Thymus (tissue), 14 donors: ENCODE measurements at places on chromosomes 6 and 20. TPM values are rescaled to one million over a fixed set of nuclear protein-coding genes. Genes with fewer than 3 reads are reported as not detected.

DNA sequence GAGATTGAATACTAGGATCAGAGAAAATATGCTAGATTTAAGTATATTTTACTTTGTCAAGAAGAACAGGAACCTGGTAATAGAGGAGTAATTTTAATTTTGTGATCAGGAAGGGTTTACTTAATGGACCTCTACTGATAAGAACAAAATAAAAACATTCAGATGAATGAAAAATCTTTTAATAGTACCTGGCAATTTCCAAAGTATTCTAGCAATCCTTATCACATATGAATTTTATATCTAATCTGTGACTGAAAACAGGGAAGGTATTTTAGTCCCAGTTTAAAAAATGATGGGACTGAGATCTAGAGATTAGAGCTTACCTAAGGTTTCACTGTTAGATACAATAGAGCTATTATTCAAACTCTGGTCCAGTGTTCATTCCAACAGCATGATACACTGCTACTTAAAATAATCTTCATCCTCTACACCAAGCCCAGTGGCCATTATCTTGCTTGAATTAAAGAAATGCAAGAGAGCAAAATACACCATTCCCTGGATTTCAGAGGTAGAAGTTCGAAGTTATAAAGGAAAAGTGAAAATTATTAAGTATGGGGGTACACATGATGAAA lies 13.5 kb downstream of the SLC17A5 start:
- H3K27ac ChIP-seq = no peak overlapping the region
- peaks cover 5% of the 10 kb centered on the region for H3K36me3 ChIP-seq
- no peak overlapping the region for H3K4me3 ChIP-seq
- H3K4me1 ChIP-seq = no peaks in the 10 kb centered on the region
- no peak for DNase-seq
- no peaks in the 10 kb centered on the region for H3K27me3 ChIP-seq

Gene GTSF1L
- total RNA-seq = 0.14 TPM

Gene WFDC13
- not detected for total RNA-seq

Gene TGM3
- 0.28 TPM for total RNA-seq

- no peaks in the 10 kb centered on the region for H3K27me3 ChIP-seq
- no peaks in the 10 kb centered on the region for H3K4me1 ChIP-seq
- no peak for DNase-seq
- H3K4me3 ChIP-seq = no peak overlapping the region
- H3K36me3 ChIP-seq = no peaks in the 10 kb centered on the region
Measured at GRCh38 chr6:118016532-118016931, 109.5 kb downstream of the SLC35F1 start.

DNA sequence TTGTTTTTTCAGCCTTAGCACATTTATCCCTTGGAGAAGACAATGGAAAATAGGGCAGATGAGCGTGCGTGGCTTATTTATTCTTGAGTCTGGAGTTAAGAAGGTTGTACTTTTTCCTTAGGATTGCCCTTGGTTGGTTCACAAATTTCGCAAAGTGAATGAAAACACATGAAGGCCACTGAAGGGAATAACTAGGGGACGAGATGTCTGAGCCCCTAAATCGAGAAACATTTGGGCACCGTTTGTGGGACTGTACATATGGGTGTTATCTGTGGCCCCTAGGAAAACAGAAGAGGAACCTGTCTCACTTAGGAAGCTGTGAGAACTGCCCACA lies 19.4 kb upstream of the TRIM27 start:
- DNase-seq = no peak
- no peak overlapping the region for H3K27ac ChIP-seq
- no peaks in the 10 kb centered on the region for H3K36me3 ChIP-seq
- H3K27me3 ChIP-seq = peaks cover 47% of the 10 kb centered on the region
- no peak overlapping the region for H3K4me3 ChIP-seq

- H3K36me3 ChIP-seq = no peaks in the 10 kb centered on the region
- H3K27ac ChIP-seq = no peak overlapping the region
- no peaks in the 10 kb centered on the region for H3K4me1 ChIP-seq
- H3K4me3 ChIP-seq = no peak overlapping the region
- DNase-seq = no peak
Measured at GRCh38 chr6:97726378-97726777, 443.4 kb upstream of the MMS22L start.

GRCh38 chr6:55512904-55513303 lies 66.1 kb downstream of the HMGCLL1 start:
- no peaks in the 10 kb centered on the region for H3K36me3 ChIP-seq
- no peaks in the 10 kb centered on the region for H3K27me3 ChIP-seq
- no peak overlapping the region for H3K27ac ChIP-seq

DNA sequence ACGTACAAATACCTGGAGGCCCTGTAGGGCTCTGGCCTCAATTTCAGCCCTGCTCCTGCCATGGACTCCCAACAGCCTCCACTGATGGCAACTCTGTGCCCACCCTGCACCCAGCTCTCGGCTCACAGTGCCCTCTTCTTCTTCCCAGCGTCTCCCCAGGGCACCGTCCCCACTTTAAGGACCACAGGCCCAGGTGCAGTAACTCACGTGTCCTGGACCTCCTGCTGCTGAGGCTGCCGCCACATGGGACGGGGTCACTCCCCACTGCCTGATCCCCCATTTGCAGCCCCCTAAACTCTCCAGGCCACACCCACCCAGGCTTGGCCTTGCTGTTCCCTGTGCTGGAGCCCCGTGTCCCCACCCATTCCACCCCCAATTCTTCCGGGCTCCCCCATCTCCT lies 223.4 kb downstream of the PREX1 start:
- DNase-seq = no peak
- no peaks in the 10 kb centered on the region for H3K27me3 ChIP-seq
- H3K36me3 ChIP-seq = no peaks in the 10 kb centered on the region

- H3K4me3 ChIP-seq = no peak overlapping the region
- no peak overlapping the region for H3K27ac ChIP-seq
- H3K4me1 ChIP-seq = no peaks in the 10 kb centered on the region
- no peaks in the 10 kb centered on the region for H3K36me3 ChIP-seq
Measured at GRCh38 chr6:139702706-139703105, 328.3 kb upstream of the CITED2 start.
